ENCODE measurements at places on chromosomes 1 and 21. TPM values are rescaled to one million over a fixed set of nuclear protein-coding genes. Genes with fewer than 3 reads are reported as not detected.

The OR2L8 gene
- not detected for total RNA-seq

The NLRP3 gene
- total RNA-seq, result 0.98 TPM

The OR2L5 gene
- total RNA-seq, result not detected

The GUCA2A gene
- not detected for total RNA-seq

The MPC2 gene
- 112 TPM for total RNA-seq

The BRDT gene
- total RNA-seq, result not detected

The E2F2 gene
- not detected for total RNA-seq

The TMEM53 gene
- 7.7 TPM for total RNA-seq
